ENCODE measurements at places on chromosomes 7 and 10. TPM values are rescaled to one million over a fixed set of nuclear protein-coding genes. Genes with fewer than 3 reads are reported as not detected.

FAM237B gene
- total RNA-seq = not detected

LLCFC1 gene
- total RNA-seq = not detected

- peak; percentile 57 for DNase-seq
Measured at GRCh38 chr7:43758029-43758821, at the start of gene BLVRA. Gene BLVRA, plus strand, starts transcription at chr7:43758680. Its CDS starts 12,479 bp downstream, at chr7:43771159.

DNA sequence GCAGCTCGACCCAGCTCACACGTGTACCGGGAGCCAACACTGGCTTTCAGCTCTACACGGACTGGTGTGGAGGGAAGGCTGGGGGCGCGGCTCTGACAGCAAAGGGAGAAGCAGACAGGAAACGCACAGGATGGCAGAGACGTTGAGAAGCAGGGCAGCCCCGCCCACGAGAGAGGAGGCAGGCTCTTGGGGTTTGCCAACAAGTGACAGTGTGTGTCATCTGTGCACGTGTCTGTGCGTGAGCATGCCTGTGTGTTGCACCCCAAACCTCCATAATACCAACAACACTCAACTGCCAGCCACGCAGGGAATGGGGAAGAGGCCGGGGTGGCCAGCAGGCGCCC lies 64.4 kb upstream of the PDGFA start:
- DNase-seq = no peak

DNA sequence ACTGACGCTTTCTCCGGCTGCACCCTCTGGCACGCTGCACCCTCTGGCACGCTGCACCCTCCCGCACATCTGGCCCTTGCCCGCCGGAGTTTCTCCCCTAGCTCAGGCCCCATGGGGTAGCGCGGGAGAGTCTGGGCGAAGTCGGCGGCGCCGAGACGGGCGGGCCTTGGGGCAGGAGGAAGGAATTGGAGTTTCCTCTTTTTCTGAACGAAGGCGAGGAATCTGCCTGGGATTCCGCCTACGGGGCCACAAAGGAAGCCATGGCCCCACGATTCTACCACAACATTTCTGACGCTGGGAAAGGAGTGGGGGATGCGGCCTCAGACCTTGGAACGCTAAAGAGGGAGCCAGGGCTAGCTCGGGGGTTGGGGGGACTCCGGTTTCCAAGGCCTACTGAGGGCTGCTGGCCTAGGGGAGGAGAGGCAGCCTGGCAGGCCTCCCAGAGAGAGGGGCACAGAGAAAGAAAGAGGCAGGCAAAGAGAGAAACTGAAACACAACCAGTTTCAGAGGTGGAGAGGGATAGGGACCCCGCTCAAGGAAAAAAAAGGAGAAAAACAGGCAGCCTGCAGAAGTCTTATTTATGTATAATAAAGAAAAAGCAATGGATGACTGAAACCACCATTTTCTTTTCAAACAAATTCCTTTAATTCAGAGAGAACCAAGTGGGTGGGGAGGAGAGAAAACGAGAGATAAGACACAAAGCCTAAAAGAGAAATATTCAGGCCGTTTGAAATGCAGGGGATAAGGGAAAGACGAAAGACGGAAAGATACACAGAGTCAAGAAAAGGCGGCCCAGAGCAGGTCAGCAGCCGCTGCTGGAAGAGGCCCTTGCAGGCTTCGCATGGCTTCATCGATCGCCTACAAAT lies 4.3 kb downstream of the TLX1 start:
- no peak for DNase-seq

DNA sequence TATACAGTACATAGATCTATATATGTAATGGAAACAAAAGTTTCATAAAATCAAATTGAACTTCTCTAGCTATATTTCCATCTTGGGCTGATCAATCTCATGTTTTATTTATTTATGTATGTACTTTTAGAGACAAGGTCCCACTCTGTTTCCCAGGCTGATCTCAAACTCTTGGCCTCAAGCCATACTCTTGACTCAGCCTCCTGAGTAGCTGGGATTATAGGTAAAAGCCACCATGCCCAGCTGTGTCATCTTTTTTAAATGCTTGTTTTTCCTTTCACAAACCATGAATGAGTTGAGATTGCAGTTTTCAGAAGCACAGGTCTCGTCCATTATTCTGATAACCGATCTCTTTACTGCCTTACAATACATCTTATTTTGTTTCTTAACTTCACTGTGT lies 400.9 kb downstream of the KCNMA1 start:
- DNase-seq = no peak

DNA sequence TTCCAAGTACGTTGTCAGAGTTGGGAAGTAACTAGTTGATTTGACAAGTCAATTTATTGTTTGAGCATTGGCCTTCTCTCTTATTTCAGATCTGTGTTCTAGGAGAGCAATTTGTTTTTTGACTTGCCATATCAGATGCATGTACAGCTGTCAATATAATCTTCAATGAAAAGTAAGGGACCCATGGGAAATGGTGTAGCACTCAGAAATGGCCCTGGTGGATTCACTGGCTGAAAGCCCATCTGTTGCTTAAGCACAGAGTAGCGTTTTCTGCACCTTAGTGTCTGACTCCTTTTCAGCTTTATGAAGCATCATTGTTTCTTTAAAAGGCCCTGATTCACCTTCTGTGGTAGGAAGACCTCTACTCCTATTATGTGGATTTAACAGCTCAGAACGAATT lies 10.2 kb downstream of the GARS1 start:
- DNase-seq = no peak
